ENCODE measurements at places on chromosomes 3 and 15. TPM values are rescaled to one million over a fixed set of nuclear protein-coding genes. Genes with fewer than 3 reads are reported as not detected.

DNA sequence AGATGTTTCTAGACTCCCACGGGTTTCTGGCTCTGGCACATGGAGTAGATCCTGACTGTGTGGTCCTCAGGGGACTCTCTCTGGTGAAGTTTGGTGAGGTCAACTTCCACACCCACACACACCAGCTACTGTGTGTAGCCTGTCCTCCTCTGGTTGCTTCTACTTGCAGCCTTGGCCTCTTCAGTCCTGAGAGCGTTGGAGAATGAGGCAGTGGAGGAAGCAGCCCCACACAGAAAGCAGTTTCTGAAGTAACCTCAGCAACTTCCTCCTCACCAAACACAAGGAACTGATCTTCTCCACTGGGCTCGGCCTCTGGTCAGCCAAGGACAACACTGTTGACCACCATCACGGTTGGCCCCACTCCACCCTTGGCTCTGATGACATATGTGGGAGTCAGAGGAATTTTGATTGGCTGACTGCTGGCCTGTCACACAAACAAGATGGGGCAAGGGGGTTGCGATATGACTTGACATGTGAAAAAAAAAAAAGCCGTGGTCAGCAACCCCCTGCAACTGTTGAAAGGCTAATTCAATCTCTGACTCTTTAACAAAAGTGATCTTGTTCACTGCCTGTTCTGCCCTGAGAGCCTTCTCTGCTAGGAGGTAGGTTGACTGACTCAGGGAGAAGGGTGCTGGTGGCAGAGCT lies 19.6 kb downstream of the CD86 start:
- DNase-seq: peak; percentile 35

DNA sequence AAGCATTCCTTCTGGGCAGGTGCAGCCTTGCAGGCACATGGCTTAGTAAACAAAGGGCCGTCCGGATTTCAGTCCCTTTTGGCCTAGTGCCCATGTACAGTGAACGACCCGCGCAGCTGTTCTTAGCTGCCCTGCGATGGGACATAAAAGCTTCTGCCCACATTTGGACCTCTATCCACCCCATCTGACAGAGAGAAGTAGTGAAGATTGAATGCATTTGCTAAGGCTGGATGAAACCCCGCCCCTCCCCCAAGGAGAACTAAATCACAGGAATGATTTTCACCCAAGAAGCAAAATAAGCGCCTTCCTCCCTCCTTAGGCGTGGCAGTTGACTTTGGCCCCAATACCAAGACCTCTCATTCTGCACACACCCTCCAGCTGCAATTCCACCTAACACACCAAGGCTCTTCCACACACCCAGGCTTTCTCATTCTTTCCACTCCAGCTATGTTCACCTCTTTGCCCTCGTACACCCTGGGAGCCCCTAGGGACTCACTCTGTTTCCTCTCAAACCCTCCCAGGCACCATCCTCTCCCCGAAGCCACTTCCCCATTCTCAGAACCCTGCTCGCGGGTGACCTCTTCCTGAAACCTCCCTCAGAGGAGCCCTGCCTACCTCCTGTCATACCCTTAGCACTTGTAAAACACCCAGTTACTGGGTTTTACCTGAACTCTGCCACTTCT lies 14.1 kb upstream of the HRH1 start:
- no peak for DNase-seq

DNA sequence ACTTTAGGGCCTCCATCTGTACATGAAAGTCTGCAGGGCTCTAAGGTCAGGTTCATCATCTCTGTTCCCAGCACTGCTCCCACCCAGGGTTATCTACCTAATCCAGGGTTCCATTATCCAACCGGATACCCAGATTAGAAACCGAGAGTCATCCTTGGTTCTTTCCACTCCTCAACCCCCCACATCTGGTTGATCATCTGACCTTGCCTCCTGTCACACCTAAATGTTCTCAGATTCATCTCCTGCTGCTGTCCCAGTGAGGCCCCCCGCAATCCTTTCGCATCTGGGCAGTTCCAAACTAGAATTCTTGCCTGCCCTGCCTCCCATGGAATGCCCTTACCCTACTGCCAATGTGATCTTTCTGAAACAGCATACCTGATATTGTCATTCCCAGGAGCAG lies 136.5 kb downstream of the PDE8A start:
- no peak for DNase-seq

DNA sequence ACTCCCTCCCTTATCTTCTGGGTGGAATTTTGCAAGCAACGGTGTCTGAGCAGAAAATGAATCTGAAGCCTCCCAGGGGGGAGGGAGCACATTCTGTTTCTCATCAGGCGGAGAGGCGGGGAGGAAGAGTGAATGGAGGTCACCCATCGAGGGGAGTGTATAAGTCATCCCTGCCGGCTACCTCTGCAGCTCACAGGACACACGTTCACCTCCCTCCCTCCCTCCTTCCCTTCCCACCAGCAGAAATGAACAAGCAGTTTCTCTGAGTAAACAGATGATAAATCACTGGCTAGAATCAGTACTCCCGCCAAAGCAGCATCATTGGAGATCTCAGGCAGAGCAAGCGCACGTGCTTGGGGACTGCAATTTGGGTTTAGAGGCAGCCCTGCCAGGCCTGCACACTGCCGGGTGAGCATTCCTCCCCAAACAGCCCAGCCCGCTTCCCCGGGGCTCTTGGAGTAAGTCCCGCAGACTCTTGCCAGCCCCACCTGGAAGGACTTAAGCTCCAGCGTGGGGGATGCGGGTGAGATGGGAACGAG lies 38.3 kb downstream of the CPN2 start:
- no peak for DNase-seq

- DNase-seq: peak; percentile 68
These were observed 768 bp downstream of the ANO10 start for GRCh38 chr3:43620831-43621655.

- DNase-seq: no peak
These were observed 49.8 kb upstream of the CSPG5 start for GRCh38 chr3:47628426-47628825.

- no peak for DNase-seq
These were observed 2.1 kb downstream of the RHOV start for GRCh38 chr15:40871749-40872617.

DNA sequence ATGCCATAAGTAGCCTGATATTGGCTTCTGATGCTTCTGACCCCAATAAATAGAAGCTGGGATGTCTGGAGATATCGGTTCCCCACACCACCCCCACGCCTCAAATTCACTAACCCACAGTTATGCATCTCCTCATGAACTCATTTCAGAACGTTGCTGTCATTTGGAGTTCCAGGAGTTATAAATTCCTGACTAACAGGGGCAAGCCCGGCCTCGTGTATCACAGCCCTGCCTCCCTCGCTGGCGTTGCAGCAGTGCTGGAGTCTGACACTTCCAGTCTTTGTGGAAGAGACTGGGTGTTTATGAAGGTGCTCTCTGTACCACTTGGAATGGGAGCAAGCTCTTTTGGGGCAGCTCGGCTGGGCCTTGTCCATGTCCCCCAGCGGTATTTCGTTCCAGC lies 101.0 kb downstream of the ANP32A start:
- no peak for DNase-seq

GRCh38 chr3:181824961-181825360 lies 113.2 kb downstream of the SOX2 start:
- no peak for DNase-seq

DNA sequence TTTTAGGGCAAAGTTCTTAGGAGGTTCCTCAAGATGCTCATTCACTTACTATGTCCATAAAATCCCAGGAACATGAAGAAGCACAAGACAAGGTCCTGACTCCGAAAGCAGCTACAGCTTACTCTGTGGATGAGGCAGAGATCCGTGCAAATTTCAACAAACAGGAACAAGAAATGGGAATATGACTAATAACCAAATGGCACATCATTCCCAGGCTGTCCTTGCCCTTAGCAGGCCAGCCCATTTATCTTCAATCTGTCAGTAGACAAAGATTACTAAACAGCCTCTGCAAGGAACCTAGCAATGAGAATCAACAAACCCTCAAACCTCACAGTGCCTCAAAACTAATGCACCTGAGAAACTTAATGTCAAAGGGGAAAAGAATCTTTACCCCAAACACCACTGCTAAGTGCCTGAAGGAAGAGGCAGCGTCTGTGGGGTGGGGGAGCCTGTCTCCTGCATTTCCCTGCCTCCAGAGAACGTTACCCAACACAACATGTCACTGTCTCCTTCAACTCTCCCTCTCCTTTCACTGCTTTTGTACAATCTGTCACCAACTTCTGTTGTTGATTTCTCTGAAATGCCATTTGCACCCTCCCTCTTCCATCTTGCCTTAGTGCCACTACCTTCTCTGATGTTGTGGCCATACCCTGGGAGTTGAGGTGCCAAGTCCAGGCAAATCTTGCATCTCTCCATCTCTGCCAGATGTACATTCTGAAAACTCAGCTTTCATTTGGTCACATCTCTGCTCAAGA lies 4.8 kb downstream of the TNFAIP8L3 start:
- DNase-seq: no peak

- DNase-seq: no peak
These were observed 72.7 kb downstream of the INO80 start for GRCh38 chr15:41043276-41043951.

DNA sequence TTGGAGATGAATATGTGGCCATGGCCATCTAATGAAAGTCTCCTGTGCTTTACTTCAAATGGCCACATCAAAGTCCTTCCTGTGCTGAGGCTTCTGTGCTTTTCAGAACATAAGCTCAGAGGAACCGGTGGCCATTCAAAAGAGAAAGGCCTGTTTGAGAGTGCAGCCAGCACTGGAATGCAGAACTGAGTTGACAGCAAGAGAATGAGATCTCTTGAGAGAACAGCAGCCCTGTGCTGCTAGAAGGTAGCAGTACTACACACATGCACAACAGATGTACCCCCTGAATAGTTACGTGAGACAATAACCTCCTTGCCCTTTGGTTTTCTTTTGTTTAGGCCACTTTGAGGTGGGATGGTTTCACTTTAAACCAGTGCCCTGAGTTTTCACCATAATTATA lies 292.5 kb downstream of the PTPRG start:
- no peak for DNase-seq

GRCh38 chr3:12755754-12756153 lies 3.3 kb downstream of the TMEM40 start:
- no peak for DNase-seq

- no peak for DNase-seq
These were observed 642 bp downstream of the SCAP start for GRCh38 chr3:47475029-47475569.

- DNase-seq: no peak
These were observed 59.9 kb upstream of the PPIB start for GRCh38 chr15:64222573-64223366.

GRCh38 chr15:70438776-70439175 lies 324.6 kb downstream of the UACA start:
- DNase-seq: no peak

DNA sequence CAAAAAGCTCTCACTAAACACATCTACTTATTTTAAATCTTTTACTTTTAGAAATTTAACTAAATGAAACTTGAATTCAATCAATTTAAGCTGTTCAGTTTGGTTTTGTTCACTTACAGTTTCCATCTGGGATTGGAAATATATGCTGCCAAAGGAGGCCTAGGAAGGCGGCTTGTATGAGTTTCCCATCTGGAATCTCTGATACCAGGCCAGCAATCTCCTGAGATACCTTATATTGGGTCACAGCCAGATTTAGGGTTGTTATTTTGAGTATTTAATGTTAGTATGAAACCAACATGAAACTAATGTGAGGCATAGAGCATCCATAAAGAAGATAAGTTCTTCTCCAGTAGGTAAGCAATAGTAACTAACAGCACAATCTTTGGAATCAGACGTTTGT lies 94.6 kb downstream of the GMNC start:
- DNase-seq: no peak

GRCh38 chr3:42173307-42173706 lies 82.2 kb downstream of the TRAK1 start:
- no peak for DNase-seq

DNA sequence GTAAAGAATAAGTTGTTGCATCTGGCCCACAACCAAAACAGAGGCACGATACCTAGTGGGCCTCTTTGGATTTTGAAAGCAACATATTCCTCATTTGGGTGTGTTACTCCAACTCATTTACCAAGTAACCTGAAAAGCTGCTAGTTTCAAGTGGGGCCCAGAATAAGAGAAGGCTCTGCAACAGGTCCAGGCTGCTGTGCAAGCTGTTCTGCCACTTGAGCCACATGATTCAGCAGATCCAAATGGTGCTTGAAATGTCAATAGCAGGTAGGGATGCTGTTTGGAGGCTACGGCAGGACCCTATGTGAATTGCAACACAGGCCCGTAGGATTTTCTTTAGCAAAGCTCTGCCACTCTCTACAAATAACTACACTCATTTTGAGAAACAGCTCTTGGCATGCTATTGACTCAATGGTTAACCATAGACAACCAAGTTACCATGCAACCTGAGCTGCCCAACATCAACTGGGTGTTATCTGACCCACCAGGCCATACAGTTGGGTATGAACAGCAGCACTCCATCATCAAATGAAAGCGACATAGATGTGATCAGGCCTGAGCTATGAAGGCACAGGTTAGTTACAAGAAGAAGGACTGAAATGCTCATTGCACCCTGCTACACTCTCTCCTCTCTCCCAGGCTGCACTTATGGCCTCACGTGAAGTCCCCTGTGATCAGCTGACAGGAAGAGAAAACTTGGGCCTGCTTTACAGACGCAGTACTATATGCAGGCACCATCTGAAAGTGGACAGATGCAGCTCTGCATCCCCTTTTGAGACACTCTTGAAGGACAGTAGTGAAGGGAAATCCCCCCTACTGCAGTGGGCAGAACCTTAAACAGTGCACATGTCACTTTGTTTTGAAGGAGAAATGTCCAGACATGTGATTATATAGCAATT lies 9.5 kb upstream of the MCF2L2 start:
- no peak for DNase-seq

DNA sequence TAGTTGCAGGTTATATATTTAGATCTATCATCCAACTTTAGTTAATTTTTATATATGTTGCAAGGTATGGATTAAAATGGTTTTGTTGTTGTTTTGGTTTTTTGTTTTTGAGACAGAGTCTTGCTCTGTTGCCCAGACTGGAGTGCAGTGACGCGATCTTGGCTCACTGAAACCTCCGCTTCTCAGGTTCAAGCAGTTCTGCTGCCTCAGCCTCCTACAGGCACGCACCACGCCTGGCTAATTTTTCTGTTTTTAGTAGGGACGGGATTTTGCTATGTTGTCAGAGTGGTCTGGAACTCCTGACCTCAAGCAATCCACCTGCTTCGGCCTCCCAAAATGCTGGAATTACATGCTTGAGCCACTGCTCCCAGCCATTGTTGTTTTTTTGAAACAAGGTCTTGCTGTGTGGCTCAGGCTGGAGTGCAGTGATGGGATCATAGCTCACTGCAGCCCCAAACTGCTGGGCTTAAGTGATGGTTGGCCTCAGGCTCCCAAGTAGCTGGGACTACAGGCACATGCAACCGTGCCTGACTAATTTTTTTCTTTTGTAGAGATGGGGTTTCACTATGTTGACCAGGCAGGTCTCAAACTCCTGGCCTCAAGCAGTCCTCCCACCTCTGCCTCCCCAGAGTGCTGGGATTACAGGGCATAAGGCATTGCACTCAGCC lies 92.0 kb downstream of the ZNF609 start:
- DNase-seq: no peak

Gene FGF7
- 31.4 TPM for total RNA-seq

Gene GATA2
- total RNA-seq: 56.0 TPM

Gene NOX5
- 0.53 TPM for total RNA-seq

Gene RHOA
- 426 TPM for total RNA-seq

Gene NAALADL2
- 5.9 TPM for total RNA-seq

Gene STRIT1
- total RNA-seq: not detected

Gene TRIM59
- total RNA-seq: not detected

Gene ANKRD63
- not detected for total RNA-seq

Gene PLCH1
- total RNA-seq: not detected

Gene ARGFX
- not detected for total RNA-seq

Gene ASB14
- total RNA-seq: not detected

Gene WDR5B
- total RNA-seq: 1.8 TPM

Gene SHC4
- 7.2 TPM for total RNA-seq

Gene GOLGA6B
- total RNA-seq: not detected

Gene ALDH1L1
- 36.1 TPM for total RNA-seq

Gene MORC1
- not detected for total RNA-seq

Gene TF
- total RNA-seq: 62.8 TPM

Measured in ascending aorta (tissue), 2 donors.